ENCODE measurements at places on chromosomes 4 and X.

- DNase-seq = no peak
These were observed 53.1 kb upstream of the TMEM33 start for GRCh38 chr4:41881981-41882624.

GRCh38 chr4:189069772-189070171 lies 870.9 kb upstream of the FRG1 start:
- no peak for DNase-seq

- no peak for DNase-seq
These were observed 237.1 kb upstream of the NUDT6 start for GRCh38 chr4:123159479-123159878.

- DNase-seq = no peak
These were observed 36.2 kb downstream of the ZFP42 start for GRCh38 chr4:188031751-188032150.
